ENCODE measurements at places on chromosomes 1 and 21. TPM values are rescaled to one million over a fixed set of nuclear protein-coding genes. Genes with fewer than 3 reads are reported as not detected.

DNA sequence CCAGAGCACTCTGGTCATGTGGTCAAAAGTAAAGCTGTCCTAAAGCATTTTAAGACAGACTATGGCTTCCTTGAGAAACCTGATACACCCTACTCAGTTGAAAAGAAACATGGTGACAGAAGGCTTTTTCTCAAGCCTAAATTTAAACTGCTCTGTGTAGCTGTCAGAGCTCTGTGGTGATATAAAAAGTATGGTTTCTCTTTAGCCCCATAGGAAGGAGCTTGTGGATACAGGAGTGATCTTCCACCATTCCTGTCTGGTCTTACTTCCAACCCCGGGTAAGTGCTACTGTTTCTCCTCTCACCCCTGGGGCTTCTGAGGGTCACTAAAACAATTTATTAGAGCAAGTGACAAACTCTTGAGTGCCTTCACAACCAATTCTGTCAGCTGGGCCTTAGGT lies 8.5 kb downstream of the TP53BP2 start:
- DNase-seq = no peak

GJA9 gene
- polyA plus RNA-seq = 0.17 TPM

DNA sequence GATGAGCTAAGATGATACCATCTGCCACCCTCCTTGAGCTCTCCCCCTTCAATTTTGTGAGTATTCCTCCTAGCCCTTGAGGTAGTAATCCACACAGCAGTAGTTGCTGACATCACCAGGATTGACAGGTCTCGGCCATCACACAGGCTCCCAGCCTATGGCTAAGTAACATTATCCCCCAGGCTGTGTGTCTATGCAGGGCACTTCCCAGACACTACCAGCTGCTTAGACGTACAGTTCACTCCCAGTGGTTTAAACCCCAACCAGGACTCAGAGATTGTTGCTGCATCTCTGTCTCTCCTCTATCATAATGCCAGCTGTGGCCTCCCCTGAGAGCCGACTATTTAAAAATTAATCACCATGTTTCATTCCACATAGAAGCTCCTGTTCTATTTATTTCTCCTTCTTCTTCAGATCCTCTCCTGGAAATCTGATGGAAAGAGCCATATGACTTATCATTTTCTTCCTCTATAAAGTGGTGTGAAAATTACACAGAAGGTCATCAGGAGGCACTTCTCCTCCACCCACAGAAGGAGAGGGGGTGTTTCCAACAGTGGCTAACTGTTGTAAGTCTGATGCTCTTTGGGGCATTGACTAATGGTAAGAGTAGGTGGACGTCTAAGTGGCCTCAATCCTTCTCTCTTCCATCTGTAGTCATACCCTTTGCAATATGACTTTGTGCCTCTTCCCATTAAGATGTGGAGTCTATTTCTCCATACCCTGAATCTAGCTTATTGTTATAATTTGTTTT lies 396.3 kb downstream of the SETD4 start:
- no peak for DNase-seq

CCDC190 gene
- not detected for polyA plus RNA-seq

GRCh38 chr1:44012941-44013609 lies 18.2 kb downstream of the SLC6A9 start:
- DNase-seq = no peak

- DNase-seq = no peak
Observed at GRCh38 chr1:228913626-228914414, 178.5 kb downstream of the RHOU start.

- DNase-seq = no peak
Observed at GRCh38 chr21:25859235-25859929, 124.6 kb downstream of the GABPA start.

GRCh38 chr1:206021626-206022365 lies 1.9 kb downstream of the CTSE start:
- DNase-seq = no peak

GRCh38 chr1:206142770-206143169 lies 25.6 kb upstream of the AVPR1B start:
- DNase-seq = no peak

PIGK gene
- polyA plus RNA-seq = 55.9 TPM

SEC16B gene
- polyA plus RNA-seq = 4.7 TPM

DNA sequence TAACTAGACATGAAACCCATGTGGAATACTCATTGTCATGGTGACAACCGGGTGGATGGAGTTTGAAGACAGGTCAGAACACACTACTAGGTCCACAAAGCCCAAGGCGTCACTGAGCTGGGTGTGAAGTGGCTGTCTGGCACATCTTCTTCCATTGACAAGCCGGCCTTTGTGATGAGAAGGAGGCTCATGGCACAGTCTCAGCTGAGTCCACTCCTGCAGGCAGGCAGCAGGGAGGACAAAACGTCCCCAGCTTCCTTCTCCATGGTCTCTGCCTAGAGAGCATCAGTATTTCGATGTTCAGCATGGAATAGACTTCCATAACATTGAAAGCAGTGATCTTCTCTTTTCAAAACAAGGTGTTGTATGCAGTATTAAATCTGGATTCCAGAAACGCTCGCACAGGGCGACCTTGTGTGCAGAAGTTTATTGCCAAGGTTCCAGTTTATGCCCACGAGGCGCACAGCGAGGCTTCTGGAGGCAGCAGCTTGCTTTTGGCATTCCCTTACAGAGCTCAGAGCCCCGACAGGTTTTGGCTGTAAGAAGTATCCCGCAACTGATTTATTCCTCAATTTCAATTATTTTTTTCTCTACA lies 104.2 kb downstream of the SIM2 start:
- DNase-seq = no peak

DNA sequence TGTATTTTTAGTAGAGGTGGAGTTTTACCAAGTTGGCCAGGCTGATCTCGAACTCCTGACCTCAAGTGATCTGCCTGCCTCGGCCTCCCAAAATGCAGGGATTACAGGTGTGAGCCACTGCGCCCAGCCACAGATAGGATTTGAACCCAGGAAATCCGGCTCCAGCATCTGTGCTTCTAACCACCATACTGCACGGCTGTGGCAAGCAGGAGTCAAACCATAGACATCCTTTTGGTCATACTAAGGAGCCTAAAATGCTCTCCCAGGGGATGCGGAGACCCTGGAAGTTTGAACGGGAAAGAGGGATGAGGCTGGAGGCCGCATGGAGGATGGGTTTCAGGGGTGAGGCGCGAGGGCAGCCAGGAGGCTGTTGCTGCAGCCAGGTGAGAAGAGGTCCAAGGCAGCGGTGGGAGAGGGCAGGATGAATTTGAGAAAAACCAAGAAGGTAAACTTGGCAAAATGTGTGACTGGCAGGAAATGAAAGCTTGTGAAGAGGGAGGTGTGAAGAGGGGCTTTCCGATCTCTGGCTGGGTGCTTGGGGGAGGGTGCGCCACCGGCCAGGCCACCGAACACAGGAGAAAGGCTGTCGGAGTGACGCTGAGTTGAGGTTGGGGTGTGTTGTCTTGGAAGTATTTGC lies 24.0 kb upstream of the CDK18 start:
- DNase-seq = no peak

FCRL6 gene
- 0.36 TPM for polyA plus RNA-seq

- DNase-seq = no peak
Observed at GRCh38 chr1:88126467-88126866, 557.6 kb upstream of the PKN2 start.

- no peak for DNase-seq
Observed at GRCh38 chr1:95655321-95656020, 421.5 kb downstream of the RWDD3 start.

GRCh38 chr1:207034208-207034607 lies 1.7 kb upstream of the C1orf116 start:
- DNase-seq = no peak

DNA sequence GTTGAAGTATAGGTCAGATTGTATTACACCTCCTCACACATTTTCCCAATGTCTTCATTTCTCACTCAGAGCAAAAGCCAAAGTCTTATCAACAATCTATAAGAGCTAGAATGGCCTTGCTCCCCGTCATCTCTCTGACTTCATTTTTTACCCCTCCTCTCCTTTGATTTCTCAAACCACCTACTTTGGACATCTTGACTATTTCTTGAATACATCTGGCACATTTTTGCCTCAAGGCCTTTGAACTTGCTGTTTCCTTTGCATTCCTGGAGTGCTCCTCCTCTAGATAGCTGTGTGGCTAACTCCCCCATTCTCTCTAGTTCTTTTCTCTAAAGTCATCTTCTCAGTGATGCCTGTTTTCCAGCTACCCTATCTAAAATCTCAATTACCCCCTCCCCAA lies 7.2 kb upstream of the XCL2 start:
- DNase-seq = no peak

- DNase-seq = no peak
Observed at GRCh38 chr1:245807954-245808719, 653.4 kb downstream of the KIF26B start.

- no peak for DNase-seq
Observed at GRCh38 chr1:221137666-221138065, 258.4 kb downstream of the HLX start.
